NCI-H460 (cell line): ENCODE measurements at places on chromosomes 2 and 18. TPM values are rescaled to one million over a fixed set of nuclear protein-coding genes. Genes with fewer than 3 reads are reported as not detected.

DNA sequence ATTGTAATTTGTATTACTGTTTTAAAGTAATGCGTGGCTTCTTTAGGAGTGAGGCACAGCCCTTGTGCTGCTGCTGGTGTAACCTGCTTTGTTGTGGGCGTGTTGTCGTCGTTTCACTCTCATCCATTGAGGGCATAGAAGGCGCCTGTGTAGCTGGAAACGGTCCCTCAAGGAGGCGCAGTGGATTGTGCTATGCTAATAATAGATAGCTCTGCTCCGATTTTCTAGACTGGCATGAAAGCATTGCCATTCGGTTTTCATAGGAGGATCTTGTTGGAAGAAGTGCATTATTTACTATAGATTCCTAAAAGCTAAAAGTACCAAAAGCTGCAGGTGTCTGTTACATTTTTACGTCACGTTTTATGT is 17.9 kb downstream of the RAB12 start:
- no peak for DNase-seq

CSRNP3 gene
- total RNA-seq = 0.74 and 1.2 TPM in 2 replicates

- no peak for DNase-seq
Measured at GRCh38 chr2:80312282-80312839, 7.8 kb upstream of the LRRTM1 start.

NETO1 gene
- not detected in 2 replicates for total RNA-seq

GRCh38 chr2:239956818-239957261 is 68.3 kb downstream of the NDUFA10 start:
- DNase-seq = no peak

MYCN gene
- 0.12 TPM in 1 of 2 replicates, not detected in the other for total RNA-seq

DNA sequence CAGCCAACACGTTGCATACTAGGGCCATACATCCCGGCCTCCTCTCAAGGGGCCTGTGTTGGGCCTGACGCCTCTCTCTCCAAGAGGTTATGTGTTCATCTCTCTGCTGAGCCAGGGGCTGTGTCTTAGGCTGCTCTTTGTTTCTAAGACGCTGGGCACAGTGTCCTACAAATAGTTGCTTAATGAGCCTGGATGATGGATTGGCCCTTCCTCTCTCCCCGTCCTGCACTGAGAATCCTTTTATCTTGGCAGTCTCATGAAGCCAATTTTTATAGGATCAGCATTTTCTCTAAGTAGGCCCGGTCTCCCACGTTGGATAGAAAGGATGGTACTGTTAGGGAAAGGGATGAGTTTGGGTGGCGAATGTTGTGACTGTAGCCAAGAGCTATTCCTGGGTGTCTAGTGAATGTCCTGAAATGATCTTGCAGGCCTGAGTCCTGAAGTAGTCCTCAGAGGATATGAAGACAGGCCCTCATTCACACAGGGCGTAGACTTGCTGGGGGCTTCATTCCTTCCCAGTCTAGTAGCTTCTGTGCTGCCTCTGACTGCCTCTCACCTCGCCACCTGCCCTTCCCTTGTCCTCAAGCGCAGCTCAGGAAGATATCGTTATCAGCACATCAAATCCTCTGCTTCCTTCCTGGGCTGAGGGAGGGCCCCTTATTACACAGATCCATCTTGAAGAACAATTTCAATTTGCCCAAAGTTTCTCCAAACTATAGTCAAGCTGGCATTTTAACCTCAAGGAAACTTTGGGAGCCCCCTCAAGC is 8.8 kb downstream of the LBH start:
- DNase-seq = no peak

GRCh38 chr2:192885569-192886160 is 690.9 kb upstream of the TMEFF2 start:
- DNase-seq = peak; percentile 23
